SHP77 treated with DMSO at 0.1 percent for 48 hours (cell line): ENCODE measurements at places on chromosomes 11 and 22.

DNA sequence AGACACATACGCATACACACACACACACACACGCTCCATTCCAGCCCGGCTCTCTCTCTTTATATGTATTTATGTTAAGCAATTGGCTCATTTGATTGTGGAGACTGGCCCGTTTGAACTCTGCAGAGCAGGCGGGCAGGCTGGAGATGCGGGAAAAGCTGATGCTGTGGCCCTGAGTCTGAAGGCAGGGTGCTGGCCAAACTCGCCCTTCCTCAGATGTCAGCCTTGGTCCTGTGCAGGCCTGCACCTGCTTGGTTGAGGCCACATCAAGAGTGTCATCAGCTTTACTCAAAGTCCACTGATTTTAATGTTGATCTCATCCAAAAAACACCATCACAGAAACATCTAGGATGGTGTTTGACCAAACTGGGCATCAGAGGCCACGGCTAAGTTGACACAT is 569.3 kb downstream of the TBC1D22A start:
- no peak for DNase-seq

DNA sequence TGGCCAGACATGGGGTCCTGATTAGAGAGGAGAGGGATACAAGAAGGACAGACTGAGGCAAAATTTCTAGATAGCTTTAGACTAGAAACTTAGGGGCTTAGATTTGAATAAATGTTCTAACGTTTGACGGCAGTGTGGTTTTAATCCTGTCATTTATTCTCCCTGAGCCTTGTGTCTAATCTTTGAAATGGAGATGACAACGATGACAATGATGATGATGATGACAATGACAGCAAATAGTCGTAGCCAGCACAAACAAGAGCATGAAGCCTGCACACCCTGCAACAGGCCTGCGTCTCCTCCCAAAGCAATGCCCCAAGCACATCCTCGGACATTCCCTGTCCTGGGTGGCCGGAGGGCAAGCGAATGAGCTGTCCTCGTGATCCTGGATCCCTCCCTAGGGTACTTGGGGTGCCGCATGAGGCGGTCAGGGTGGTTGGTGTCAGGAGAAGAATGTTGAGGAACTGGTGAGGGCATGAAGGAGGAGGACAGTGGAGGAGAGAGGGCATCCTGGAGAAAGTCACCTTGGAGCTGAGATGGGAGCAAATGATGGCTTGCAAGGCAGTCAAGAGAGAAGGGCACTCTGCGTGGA is 502.1 kb upstream of the B3GAT1 start:
- no peak for DNase-seq

- no peak for DNase-seq
Measured at GRCh38 chr22:22657712-22658111, 13.3 kb downstream of the GGTLC2 start.

DNA sequence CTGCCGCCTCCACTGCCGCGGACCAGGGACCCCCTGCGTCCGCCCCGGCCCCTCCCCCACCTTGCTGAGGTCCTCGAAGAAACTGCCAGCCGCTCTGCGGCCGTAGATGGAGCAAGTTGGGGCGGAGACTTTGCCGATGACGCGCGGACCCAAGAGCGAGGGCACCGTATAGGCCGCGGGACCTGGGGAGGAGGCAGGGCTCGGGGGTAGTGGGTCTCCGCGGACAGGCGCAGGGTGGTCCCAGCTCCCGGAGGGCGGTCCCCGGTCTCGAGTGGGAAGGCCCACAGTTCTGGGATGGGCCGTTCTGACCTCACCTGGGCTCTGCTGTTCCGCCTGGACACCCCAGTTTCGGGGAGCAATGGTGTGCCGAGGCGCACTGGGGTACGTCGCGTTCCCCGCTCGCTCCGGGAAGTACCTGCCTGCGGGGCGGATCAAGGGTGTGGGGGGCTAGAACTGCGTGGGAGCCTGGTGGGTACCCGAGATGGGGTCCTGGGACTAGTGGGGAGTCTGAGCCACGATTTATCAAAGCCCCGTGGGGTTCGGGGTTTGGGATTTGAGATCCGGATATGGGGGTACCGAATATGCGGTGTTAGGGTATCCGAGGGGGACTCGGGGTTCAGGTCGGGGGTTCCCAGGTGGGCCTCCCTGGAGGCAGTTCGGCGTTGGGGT is 1.2 kb upstream of the TYMP start:
- no peak for DNase-seq

DNA sequence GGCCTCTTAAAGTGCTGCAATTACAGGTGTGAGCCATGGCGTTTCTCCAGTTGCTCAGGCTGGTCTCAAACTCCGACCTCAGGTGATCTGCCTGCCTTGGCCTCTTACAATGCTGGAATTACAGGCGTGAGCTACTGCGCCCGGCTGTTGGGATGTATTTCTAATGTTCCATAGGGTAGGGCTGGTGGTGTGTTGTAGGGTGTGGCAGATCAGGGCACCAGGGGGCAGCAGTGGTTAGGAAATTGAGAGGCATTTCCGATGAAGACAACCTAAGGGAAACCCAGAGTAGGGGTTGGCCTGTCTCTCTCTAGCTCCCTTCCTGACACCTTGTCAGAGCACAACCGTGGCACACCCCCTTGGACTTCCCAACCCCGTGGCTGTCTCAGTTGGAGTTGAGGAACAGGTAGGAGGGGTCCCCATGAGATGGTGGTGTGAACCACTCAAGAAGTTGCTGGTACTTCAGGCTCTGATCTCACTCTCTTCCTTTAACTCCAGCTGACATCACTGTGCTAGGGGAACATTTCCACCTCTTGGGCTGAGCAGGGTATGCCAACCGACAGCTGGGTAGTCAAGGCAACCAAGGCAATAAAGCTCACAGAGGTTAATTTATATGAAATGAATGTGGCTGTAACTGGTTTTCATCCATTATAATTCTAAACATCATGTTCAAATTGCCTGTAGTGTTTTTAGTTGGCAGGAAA is 33.0 kb downstream of the YWHAH start:
- peak; percentile 48 for DNase-seq

DNA sequence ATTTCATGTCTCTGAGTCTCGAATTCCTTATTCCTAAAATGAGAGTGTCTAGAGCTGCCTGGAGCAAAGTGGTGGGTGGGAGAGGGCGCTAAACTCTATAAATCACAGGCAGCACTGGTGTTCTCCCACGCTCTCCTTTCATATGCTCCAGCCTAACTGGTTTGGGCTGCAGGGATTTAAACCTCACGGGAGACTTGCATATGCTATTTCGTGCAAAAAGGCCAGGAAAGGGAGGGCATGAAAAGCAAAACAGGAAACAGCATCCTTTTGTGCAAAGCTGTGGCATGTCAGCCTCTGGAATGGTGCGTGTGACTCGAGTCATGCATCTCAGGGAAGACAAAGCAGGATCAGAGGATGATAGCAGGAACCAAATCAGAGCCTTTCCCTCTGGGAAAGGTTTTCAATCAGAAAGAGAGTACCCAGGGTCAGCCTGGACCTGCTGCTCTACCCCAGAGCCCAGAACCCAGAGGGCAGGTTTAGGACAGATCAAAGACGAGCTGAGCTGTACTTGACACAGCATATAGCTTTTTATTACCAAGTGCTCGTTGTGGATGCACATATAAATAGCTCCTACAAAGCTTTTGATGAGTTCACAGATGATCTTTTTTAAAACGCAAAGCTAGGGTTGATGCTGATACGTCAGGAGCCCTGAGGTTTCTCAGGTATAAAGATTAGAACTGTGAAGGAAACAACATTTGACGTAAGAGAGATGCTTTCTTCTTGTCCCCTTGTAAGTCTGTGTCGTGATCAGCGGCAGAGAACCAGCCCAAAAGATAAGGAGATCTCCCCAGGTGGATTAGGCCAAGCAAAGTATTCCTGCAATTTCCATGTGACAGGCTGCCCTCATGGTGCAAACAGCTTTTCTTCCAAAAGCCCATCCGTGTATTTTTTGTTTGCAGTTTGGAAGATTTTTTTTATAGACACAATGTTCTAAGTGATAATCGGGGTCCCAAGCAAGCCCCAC is 46.2 kb upstream of the YWHAH start:
- no peak for DNase-seq

DNA sequence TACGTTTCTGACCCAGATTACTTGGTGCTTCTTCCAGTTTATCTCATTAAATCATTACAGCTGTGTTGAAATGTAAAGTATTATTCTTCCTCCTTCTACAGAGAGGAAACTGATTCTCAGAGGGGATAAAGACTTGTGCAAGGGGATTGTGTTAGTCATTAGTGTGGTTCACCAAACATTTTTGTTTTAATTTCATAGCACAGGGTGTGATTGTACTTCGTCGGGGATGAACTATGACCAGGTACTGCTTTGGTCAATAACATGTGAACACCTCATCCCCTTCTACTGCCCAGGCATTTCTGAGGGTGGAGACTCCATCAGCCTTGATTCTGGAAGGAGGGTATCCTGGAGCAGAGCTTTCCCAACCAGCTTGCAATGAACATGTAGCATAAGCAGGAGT is 120.2 kb upstream of the ALX4 start:
- DNase-seq, result no peak

GRCh38 chr11:44651535-44652155 is 75.1 kb upstream of the TSPAN18 start:
- DNase-seq, result no peak
